ENCODE measurements at places on chromosomes 4 and X.

GRCh38 chr4:23728393-23728792, 161.5 kb downstream of the PPARGC1A start:
- no peak for DNase-seq

DNA sequence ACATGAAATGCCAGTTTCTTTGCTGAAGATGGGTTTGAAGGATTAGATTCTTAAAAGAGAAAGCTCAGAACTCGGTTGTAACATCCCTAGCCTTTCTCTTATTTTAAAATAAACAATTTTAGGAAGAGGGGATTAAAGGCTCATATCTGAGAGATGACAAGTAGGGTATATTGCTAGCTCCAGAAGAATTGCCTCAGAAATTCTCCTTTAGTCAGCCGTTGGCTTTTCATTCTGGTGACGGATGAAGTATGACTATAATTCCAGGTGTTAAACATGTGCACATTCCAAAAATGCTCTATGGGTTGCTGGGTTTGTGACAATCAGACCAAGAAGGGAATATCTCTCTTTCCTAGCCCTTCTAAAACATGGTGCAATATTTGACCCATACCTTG, 17.8 kb downstream of the DKK2 start:
- DNase-seq, result no peak

DNA sequence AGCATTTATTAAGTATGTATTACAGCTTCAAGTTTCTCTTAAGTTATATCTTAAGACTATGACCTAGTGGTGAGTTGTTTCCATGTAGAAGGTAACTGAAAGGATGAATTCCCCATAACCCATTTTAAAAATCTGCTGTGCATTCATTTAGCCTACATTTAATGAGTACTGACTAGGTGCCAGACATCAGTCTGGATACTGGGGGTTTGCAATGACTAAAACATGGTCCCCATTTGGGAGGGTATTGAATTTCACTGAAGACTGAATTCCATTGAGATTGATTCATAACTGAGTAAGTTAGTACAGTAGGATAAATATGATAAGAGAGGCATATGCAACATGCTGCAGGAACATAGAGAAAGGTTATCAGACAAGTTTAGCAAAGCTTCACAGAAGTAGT, 241.5 kb downstream of the FRAS1 start:
- no peak for DNase-seq

GRCh38 chrX:63784902-63785707, at the start of gene ARHGEF9:
Gene ARHGEF9, minus strand, starts transcription at chrX:63785214. Its CDS starts 69 bp downstream, at chrX:63785145.
- no peak for DNase-seq

GRCh38 chr4:87497159-87497558, 32.0 kb downstream of the SPARCL1 start:
- no peak for DNase-seq

DNA sequence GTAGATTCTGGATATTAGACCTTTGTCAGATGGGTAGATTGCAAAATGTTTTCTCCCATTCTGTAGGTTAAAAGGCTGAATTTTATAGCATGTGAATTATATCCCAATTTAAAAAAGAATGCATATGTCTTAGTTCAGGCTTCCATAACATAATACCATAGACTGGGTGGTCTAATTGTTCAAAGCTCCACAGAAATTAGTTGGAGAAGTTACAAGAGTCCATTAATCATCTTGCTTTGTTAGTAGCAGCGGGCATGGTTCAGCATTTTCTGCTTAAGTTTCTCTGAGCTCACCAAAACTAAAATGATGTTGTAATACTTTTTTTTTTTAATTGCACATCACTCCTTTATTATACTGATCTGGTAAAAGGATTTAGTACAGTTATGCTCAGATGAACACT, 1.8 kb downstream of the PGAM4 start:
- no peak for DNase-seq

GRCh38 chr4:175460414-175460813, 351.6 kb downstream of the GPM6A start:
- DNase-seq, result no peak

DNA sequence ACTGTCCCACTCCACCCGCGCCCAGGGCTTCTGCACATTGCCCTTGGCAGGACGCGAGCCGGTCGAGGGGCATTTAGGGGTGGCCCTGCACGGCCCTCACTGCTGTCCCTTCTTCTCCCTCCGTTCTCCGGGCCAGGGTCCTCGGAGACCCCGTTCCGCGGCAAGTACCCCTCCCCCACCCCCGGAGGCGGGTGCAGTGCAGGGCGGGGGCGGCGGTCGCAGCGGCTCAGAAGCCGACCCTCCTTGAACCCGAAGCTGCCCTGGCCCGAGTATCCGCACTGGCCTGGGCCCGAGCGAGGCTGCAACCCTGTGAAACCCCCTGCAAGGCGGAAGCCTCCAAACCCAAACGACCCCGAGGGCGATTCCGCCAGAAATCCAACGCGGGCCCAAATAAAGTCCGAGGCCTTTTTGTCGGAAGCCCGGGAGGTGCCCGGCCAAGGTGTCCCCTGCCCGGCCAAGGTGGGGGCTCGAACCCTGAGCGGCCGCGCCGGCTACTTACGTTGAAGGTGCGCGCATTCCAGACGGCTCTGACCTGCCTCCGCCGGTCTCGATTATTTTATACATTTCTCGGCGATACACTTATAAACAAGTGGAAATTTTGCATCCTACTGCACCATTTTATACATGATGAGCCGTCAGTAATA, 53.1 kb upstream of the TMEM33 start:
- DNase-seq, result no peak

DNA sequence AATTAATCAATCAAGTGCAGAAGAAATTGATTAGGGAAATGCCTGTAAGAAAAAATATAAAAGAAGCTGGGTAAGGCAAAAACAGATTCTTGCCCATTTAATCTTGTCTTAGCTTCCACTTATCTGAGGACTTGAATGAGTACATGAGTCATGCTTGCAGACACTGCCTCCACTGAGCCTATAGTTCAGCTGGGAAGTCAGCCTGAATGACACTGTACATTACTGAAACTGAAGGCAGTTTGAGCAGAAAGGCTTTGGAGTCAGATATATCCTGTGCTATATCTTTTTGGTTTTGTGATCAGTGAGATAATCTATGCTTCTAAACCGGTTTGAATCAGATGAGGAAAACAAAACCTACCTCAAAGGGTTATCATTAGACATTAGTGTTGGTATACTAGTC, 61.3 kb downstream of the NUDT11 start:
- no peak for DNase-seq

- DNase-seq, result no peak
These were observed 55.0 kb upstream of the PRDM5 start for GRCh38 chr4:120977435-120977997.
